ENCODE measurements at places on chromosomes 5 and 9.

GRCh38 chr5:149445739-149446369, 66.8 kb upstream of the IL17B start:
- DNase-seq, result no peak

GRCh38 chr9:20355022-20355421, 267.3 kb downstream of the MLLT3 start:
- DNase-seq, result no peak

DNA sequence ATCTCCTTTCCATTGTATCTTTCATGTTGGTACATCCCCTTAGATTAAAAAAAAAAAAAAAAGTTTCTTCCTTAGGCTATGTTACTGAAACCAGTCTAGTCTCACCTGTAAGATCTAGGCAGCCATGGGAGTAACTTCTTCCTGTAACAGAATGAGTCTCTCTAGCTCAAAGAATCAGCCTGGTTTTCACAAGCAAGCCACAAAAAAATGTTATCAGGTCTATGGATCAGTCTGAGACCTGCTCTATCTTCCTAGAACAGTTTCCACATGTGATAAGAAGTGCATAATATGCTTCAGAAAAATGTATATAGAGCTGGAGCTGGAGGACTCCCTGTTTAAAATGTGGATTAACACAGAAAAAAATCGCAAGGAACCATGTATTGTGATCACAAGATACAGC, 53.8 kb downstream of the ARRDC3 start:
- no peak for DNase-seq

DNA sequence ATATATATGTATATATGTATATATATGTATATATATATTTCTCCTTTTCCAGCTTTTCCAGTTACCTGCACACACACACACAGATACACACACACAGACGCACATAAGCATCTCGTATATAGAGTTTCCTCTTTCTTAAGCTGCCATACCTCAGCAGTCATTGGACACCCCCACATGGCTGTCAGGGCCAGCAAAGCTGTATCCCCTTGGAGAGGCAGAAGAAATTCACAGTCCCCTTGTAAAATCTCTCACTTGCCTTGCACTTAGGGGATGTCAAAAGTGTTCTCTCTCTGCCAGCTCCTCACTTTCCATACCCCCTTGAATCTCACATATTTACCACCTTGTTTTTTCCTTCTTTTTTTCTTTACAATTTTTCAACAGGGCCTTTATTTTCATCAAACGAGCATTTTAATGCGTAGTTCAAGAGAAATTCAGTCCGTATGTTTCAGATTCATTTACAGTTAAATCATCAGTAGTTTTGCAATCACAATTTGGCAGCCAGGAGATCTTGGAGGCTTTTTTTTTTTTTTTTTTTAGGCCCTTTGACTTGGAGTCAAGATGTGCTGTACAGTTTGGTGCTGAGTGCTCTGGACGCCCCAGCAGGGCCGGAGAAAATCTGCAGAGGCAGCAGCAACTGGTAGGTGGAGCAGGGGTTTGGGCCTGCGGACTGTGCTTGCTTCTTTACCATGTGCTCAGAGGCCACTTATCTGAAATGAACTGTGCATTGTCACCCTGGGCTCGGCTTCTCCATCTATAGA, 244.9 kb upstream of the KLF4 start:
- DNase-seq, result no peak

DNA sequence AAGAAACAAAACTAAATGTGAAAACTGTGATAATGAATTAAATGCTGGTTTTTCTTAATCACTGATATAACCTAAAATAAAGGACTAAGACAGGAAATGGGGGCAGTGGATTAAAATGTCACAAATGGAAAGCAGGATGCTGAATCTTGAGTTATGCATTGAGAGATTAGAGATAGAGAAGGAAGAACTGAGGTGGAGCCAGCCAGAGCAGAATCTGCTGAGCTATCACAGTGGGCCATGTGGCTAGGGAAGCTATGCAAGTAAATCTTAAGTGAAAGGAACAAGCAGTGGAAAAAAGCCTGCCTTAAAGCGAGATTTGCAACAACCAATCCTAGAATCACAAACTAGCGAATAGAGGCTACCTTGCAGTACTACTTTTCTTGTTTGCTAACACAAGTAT, 188.5 kb upstream of the RASA1 start:
- no peak for DNase-seq

DNA sequence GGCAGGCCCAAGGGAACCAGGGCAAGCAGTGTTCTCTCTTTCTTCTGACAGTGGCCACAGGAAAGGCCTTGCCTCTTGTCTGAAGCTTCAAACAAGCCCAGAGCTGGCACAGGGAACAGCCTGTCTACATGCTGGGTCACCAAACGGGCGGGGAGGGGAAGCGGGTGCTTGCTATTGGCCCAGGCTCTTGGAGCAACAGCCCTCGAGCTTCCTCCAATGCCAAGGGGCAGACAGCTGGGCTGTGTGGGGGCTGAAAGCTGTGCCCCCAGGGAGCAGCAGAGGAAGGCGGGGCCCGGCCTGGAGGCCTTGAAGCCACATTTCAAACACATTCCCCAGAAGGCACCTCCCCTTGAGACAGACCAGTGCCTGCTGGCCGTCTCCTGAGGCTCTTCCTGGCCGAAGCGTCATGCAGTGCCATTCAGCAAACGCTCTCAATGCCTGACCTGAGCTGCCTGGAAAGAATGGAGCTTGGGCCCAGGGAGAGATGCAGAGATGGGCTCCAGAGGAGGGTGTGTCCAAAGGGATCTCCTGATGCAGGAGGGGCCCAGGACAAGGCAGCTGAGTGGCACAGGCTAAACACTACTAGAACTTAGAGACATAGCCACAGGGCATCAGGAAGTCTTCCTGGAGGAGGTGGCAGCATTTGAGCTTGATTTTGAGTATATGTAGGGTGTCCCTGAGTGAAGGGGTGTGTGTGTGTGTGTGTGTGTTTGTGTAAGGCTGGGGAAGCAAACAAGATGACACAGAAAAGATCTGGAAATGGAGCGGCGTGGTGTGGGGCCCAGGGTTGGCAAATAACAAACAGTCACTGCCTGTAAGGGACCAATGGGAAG, 2.5 kb downstream of the FIBCD1 start:
- DNase-seq, result no peak

DNA sequence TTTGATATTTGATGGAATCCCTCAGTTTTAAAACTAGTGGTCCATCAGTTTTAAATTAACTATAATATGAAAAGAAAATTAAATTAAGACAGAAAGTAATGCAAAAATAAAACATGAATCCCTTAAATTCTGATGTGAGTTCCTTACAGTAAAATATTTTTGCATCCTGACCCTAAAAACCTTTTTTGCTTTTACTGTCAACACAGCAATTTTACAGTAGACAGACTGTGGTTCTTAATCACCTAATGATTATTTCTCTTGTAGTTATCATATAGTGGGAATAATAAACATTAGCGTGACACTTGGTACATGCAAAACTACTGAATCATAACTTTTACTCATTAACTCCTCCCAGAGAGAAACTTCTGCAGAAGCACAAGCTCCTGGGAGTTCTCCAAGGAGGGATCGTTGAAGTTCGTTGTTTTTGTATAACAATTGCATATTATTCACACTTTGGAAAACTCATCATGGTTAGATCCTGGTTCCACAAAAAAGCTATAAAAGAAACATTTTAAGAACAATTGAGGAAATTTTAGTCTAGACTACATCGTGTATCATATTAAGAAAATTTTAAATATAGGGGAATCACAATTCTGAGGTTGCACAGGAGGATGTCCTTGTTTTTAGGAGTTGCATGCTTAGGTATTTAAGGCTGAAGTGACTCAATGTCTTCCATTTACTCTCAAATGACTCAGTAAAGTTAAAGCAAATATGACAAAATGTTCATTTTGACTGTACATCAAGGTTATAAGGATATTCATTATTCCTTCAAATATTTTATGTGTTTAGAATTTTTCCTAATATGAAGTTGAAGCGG, 88.2 kb upstream of the NIPAL4 start:
- no peak for DNase-seq

DNA sequence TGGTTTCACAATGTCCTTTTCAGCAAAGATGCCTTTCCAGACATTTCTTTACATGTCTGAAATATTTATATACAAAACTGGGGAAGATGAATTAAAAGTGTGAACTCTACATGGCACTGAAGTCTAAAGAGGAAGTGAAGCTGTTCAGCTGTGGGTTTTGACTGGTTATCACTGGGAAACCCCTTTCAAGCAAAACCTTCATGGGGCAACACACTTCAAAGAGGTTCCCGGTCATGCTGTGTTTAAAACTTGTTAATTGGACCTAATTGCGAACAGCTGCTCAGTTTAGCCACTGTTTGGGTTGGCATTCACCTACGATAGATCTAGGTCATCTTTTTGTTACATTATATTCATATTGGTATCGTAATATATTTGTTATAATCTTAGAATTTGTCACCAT, 20.0 kb upstream of the GDNF start:
- no peak for DNase-seq

- DNase-seq, result no peak
Observed at GRCh38 chr5:135568246-135568645, 10.5 kb downstream of the CXCL14 start.

DNA sequence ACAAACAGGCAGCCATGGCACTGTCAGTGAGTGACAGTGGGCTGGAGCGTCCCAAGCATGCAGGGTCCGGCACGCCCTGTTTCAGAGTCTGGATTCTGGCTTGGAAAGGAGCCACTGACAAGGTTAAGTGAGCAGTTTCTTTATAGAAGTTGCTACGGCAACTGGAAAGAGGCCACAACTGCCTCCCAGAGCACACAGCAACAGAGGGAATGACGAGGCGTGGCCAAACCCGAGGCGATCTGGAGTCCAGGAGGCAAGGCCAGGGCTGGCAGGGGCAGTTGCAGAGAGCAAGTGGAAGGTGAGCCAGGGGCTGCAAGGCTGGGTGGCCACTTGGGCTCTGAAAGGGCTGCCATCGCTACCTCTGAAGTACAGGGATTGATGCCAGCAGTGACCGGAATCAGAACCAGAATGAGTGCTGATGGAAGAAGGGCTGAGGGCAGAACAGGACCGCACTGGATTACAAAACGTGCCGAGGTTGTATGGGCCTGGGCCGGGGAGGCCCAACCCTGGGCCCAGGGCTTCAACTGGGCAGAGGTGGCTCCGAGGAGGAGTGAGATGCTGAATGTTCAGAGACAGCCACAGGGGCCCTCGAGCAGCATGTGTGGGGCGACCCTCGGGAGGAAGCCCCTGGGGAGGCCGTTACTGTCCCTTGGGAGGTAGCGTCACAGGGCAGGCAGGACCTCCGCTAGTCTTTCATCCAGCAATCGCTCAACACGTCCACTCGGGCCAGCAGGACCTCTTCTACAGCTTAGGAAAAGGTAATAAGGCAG, 4.6 kb downstream of the MRPL41 start:
- no peak for DNase-seq

GRCh38 chr5:16542236-16542635, 74.6 kb downstream of the RETREG1 start:
- DNase-seq, result no peak

- peak; percentile 22 for DNase-seq
Observed at GRCh38 chr9:117076571-117077290, 338.1 kb downstream of the ASTN2 start.

GRCh38 chr5:54761213-54761701, 224.1 kb downstream of the ESM1 start:
- no peak for DNase-seq

- no peak for DNase-seq
Observed at GRCh38 chr5:123094237-123094918, 5.3 kb downstream of the PRDM6 start.

GRCh38 chr9:116475201-116475600, 211.9 kb upstream of the TRIM32 start:
- no peak for DNase-seq

DNA sequence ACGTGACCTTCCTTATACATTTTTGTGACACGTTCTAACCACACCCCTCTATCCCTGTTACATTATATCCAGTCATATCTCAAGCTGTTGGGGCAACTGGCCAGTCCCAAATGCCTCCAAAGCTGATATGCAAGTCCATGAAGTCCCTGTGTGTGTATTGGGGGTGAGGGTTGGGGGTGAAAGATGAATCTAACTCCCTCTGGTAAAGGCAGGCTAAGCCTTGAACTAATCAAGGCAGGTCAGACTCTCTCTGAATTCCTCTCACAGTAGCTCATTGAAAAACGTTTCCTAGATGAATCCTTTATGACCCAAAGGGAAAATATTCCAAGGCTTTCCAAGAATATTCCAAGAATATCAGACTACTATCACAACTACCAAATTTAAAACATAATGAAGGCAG, 174.4 kb downstream of the MUSK start:
- no peak for DNase-seq

DNA sequence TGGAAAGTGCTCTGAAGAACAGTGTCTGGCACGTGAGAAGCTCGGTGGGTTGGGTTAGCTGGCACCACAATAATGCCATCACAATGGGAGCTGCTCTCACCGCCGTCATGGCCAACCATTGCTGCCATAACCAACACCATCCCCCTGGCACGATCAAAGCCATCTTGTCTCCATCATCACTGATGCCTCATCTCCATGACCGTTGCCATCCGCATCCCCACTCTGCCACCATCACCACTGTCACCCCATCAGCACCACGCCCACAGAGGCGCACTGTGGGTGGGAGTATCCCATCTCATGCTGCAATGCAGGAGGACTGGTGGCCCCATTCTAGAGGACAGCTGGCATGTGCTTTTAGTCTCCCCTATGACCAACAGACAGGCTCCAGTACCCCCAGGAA, 23.7 kb downstream of the NR5A1 start:
- no peak for DNase-seq

DNA sequence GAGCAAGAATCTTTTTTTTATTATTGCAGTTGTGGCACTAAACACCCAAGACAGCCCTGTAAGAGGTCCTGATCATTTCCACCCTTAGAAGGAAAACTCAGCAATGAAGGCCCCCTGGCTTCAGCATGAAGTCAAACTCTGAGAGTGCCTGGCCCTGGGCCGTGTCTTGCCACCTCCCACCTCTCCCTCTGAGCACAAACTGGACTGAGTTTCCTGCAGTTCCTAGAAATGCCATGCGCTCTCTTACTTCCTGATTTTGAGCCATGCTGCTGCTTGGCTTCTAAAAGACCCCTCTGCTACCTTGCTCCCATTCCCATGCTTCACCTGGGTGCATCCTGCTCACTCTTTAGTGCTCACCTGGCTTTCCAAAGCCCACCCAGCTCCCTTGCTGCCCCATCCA, 140.4 kb upstream of the KLF9 start:
- DNase-seq, result no peak

GRCh38 chr5:172188893-172189692, 1.1 kb upstream of the STK10 start:
- DNase-seq, result peak; percentile 29

DNA sequence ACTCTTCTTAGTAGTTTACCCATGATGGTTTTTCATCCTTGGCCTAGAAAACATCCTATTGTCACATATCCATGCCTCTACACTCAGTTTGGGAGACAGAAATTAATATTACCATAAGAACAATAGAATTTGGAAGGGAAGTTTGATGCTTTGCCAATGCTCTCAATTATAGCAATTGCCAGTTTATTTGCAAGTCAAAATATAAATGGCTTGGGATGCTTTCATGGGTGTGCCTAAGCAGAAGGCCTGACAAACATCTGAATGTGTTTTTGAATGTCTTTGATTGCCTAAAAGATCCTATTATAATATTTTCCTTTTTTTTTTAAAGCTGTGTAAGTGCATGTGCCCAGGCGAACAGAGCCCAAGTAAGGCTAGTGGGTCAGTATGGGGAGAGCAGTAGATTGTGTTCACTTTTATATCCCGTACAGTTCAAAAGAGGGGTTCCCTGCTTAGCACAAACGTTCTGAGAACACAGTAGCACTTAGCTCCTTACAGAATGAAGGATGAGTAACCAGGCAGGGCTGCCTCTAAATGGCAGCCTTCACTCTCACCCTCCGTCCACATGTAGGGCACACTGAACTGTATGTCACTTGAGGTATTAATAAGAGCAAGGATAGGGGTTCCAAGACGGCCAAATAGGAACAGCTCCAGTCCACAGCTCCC, 56.0 kb upstream of the AGXT2 start:
- DNase-seq, result no peak
